ENCODE measurements at places on chromosomes 5 and 9. TPM values are rescaled to one million over a fixed set of nuclear protein-coding genes. Genes with fewer than 3 reads are reported as not detected.

DNA sequence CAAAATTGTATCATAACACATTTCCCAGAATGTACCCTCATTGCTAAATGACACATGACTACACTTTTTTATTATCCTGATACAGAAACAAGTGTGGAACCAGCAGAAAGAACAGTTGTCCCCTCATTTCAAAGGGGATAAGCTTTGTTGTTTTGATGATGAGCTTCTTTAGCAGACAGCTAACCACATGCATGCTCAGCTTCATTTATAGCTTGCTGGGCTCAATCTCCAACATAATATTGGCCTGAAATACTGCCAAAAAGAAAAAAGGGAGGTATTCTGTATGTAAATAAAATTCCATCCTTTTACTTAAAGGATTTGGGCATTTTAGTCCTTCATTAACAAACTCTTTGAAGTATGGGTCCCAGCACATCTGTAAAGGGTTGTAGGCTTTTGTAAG, 120.4 kb downstream of the SPATA31D1 start:
- DNase-seq: no peak
- no peak overlapping the region for H3K27ac ChIP-seq
- H3K36me3 ChIP-seq: no peaks in the 10 kb centered on the region
- no peak overlapping the region for H3K4me3 ChIP-seq

- H3K36me3 ChIP-seq: no peaks in the 10 kb centered on the region
- H3K27ac ChIP-seq: no peak overlapping the region
- no peaks in the 10 kb centered on the region for H3K27me3 ChIP-seq
- H3K4me3 ChIP-seq: no peak overlapping the region
Measured at GRCh38 chr5:157025093-157025698, 33.7 kb downstream of the HAVCR1 start.

GRCh38 chr9:83701769-83702168, 6.0 kb downstream of the UBQLN1 start:
- H3K4me3 ChIP-seq: no peak overlapping the region
- no peaks in the 10 kb centered on the region for H3K36me3 ChIP-seq
- no peak overlapping the region for H3K27ac ChIP-seq
- no peak for DNase-seq
- H3K4me1 ChIP-seq: peaks cover 35% of the 10 kb centered on the region

The FAM78A gene
- 1.3 TPM for total RNA-seq
